ENCODE measurements at places on chromosomes 6 and 20.
A peak's percentile ranks its signal among the peaks of the same experiment; 100 is the strongest.

DNA sequence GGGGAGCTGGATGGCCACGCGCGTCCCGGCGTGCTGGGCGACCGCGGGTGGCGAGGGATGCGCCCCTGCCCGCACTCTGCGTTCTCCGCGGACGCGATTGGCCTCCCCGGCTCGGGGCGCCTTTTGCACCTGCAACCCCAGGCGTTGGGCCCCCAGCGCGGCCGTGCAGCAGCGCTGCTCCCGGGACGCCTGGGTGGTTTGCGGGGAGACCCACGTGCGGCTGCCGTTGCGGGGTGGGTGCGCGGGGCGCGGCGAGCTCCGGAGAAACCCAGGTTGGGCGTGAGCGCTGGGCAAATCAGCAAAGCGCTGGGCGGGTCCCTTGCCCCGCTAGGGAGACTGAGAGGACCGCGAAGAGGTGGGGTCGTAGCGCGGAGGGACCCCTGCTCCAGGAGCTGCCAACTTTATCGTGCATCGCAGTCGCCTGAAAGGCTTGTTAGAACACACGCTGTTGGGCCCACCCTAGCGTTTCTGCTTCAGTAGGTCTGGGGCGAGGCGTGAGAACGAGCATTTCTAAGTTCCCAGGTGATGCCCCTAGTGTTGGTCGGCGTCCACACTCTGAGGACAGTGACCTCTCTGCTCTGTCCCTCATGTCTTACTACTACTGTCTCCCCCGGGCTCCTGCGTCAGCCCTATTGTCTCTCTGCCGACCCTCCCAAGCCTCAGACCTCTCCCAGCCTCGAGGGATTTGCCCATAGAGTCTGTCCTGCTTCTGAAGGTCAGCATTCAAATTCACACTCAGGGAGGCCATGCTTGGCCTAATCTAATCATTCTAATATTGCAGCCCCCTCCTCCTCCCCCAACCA, 538 bp upstream of the ZFP64 start:
- DNase-seq, result peak; percentile 24

GRCh38 chr6:52482903-52483670, 62.9 kb downstream of the EFHC1 start:
- no peak for DNase-seq

DNA sequence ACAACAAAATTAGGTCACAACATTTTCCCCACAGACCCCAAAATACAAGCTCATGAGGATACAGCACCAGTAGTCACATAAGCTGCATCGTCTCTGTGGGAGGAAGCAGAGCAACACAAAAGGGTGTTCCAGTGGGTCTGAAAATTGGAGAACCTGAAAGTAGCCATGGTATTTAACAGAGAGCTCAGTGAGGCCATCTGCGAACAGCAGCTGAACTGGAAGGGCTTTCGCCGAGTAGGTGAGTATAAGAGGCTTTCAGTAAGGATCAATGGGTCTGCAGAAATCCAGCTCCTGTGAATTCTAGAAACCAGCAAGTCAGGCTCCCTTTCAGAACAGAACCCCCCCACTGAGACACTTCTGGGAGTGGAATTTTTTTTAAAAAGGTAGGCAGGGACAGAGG, 120.0 kb upstream of the RREB1 start:
- DNase-seq, result no peak

DNA sequence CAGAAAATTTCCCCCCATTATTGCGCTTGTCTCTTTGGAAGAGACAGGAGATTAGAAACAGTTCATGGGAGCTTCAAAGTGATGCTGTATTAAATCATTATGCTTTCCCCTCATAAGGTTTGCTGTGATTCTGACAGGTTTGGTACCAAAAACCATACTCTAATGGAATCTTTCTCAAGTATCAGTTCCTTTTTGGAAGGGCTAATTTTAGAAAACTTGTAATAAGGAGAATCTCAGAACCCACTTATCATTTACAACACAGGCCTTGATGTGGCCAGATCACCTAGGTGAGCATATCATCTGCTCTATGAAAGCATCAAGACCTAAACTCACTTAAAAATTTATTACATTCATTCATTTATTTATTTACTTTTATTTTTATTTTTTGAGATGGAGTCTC, 51.2 kb downstream of the TP53INP2 start:
- no peak for DNase-seq

DNA sequence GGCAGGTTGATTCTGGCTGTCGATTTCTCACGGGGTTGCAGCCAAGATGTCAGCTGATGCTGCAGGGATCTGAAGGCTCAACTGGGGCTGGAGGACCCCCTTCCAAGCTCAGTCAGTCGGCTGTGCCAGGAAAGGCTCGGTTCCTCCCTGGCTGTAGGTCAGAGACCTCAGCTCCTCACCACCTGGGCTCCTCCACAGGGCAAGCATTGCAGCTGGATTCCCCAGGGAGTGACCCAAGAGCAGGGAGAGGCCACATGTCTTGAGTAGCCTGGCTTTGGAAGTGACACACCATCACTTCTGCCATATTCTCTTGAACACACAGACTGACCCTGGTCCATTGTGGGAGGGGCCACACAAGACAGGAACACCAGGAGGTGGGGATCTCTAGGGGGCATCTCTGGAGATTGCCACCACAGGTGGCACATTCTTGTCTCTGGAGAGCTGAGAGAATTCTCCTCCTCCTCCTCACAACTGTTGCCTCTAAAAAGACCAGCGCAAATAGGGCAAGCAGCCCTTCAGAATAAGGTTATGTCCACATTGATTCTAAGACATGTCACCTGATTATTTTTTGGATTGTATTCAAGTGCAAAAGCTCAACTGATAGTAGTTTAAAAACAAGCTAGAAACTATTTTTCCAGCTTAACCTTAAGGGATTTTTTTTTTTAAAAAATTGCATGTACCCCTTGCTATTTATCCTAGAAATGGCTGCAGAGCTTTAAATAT, 270.5 kb downstream of the NRN1 start:
- DNase-seq, result no peak

DNA sequence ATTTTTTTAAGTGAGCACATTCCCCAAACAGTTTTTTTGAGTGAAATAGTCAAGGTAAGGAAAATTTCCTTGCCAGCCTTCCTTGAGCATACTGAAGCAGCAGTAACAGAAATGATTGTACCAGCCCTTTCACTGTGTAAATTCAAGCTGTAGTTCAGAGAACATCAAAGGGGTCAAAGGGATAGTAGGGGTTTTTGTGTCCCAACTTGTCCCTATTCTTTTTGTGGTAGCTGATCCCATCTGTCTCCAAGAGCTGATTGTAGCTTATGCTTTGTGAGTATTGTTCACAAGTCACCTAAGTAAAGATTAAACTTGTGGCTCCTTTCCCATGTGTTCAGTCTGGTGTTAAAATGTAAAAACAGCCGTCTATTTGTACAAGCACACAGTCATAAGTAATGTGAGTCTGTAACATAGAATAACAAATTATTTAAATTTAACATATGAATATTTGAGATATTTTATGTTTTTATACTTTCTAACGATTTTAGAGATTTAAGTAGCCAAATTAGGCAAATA, 185.0 kb downstream of the CENPW start:
- DNase-seq, result no peak

DNA sequence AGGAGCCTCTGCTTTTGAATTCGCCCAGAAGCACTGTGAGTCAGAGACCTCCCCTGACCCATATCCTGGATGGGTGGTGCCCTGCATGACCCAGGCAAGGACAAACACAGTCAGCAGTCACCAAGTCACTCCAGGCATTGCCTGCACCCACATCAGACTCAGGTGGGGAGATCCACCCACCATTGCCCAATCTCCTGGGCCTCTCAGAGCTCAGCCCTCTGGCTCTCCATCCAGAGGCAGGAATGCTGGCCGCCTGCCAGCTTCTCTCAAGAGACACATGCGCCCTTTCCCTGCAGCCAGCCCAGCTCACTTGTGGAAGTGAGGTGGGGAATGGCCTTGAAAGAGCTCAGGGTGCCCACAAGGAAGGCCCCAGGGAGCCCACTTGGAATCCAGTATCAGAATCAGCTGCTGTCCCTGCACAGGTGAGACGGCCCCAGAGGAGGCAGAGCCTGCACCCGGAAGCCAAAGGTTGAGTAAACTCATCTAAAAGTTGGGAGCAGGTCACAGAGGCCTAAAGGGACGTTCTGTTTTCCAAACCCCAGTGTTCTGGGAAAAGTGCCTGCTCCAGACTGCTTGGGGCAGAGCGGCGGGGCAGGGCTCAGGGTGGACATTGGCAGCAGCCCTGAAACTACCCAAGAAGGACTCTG, 129.8 kb downstream of the PREX1 start:
- no peak for DNase-seq

DNA sequence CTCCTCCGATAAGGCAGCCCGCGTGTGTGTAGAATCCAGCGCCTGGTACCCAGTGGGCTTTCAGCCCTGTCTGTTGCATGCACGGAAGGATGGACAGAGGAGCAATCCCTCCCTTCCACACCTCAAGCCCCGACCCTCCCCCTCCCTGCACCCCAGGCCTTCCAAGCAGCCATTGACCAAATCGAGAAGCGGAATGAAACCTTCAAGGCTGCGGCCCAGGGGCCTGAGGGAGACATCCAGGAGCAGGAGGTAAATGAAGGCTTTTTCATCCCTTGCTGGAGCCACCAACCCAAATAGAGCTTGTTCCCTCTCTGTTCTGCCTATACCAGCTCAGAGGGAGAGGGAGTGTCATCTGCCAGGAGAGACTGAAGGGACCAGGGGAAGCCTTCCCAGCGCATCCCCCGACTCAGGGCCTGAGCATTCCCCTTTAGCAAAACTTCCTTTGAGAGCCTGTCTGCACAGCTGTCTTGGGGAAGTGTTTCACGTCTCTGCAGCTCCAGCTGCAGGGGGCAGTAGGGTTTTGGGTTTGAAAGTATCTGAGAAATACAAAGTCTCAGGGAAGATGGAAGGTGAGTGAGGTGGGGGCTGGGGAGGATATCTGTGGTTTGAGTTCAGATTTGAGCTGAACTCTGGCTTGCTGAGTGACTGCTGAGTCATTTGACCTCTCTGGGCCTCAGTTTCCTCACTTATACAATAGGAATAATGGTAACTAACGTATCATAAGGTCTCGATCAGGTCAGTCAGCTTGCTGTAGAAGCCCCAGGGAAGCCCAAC, 16.1 kb downstream of the FGD2 start:
- peak; percentile 70 for DNase-seq

- no peak for DNase-seq
Observed at GRCh38 chr6:46651816-46652215, 802 bp downstream of the CYP39A1 start.

DNA sequence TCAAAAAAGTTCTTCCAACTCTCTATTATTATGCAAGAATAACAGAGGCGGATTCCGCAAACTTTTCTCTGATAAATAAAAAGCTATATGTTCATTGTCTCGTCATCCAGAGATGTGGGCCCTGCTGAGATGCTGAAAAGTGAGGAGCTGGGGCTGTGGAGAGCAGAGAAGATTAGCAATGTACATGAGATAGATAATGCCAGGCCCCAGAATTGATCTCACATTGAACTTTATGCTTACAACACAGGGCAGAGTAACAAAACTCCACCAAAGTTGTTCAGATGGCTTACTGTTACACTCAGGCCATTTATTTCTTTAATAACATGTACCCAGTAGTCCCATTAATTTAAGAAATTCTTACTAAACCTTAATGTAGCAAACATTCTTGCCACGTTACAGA, 32.7 kb upstream of the RIN2 start:
- no peak for DNase-seq

GRCh38 chr6:72939004-72939403, 286.3 kb downstream of the KHDC1L start:
- no peak for DNase-seq

- no peak for DNase-seq
Observed at GRCh38 chr6:52877168-52877567, 32.3 kb downstream of the GSTA3 start.

DNA sequence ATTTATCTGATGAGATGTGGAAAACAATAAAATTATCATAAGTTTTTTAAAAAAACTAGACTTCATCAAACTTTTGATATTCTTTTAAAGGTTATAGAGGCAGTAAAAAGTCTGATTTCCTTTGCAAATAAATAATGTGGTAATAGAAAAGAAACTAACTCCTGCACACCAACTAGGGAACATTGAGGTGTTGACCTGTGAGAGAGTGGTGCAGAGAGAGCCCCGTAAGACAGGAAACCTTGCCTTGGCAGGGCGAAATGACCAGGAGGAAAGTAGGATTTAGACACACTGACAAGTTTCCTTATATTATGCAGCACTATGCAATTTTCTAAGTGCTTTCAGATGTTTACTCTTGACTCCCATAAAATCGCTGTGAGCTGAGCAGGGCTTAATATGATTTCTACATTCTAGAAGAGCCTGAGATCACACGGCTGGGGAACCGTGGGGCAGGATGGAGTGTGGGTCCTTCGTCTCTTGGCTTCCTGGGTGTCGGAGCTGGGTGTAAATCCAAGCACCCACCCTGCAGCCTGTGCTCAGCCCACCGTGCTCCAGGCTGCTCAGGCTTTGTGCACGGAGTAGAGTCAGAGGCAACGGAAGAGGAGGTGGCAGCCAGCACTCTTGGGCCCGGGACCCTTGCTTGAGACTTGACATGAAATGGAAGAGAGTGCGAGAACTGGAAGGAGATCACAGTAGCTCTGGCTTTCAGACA, 61.3 kb upstream of the FOXQ1 start:
- DNase-seq, result no peak

- DNase-seq, result no peak
Observed at GRCh38 chr6:79808921-79809320, 138.4 kb downstream of the ELOVL4 start.

DNA sequence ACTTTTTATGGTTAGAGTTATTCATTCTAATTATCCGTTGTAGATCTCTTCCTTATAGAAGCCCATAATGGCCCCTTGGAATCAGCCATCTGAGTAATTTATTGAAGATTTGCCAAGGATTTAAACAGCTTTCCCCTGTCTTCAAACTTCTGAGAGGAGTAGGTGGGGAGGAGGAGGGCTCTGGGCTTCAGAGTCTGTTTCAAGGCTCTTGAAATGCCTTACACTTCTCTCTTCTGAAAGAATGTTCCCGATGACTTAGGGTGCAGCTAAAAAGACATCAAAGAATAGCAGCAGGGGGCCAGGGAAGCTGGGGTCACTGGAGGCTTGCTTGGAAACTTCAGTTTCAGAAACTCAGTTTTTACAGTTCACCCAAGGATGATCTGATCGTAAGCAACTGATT, 165.3 kb downstream of the ZDHHC14 start:
- DNase-seq, result no peak

- no peak for DNase-seq
Observed at GRCh38 chr20:23641936-23642751, 4.4 kb upstream of the CST3 start.

GRCh38 chr6:157464653-157465535, 83.9 kb downstream of the ZDHHC14 start:
- DNase-seq, result no peak
